ENCODE measurements at places on chromosomes 3 and 15.

DNA sequence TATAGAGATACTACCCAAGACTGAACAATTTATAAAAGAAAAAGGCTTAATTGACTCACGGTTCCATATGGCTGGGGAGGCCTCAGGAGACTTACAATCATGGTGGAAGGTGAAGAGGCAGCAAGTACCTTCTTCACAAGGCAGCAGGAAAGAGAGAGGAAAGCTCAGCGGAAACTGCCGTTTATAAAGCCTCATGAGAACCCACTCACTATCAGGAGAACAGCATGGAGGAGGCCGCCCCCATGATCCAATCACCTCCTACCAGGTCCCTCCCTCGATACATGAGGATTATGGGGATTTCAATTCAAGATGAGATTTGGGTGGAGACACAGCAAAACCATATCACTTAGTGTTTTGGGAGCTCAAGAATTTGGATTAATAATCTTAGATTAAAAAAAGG lies 240.2 kb downstream of the UACA start:
- no peak for DNase-seq

DNA sequence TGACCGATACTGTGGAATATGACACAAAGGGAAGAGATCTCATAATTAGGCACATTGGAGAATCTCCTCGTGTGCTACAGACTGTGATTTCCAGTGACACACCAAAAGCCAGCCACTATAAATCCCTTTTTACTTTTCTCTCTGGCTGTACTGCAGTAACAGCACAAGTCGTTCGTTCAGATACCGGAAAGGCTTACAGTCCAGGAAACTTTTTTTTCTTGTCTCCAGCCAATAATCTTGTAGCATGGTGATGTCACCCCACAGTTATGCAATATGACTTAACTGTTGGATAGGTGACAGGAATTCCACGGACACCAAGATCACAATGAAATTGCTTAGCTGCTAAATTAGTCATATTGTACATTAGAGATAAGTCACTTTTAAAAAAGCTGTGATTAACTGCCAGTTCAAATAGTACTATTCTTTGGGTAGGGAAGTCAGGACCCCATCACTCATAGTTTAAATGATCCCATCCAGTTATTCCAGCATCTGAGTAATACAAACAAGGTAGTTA lies 36.3 kb upstream of the TSC22D2 start:
- DNase-seq: no peak

- no peak for DNase-seq
These were observed 40.7 kb upstream of the VILL start for GRCh38 chr3:37949866-37950265.

DNA sequence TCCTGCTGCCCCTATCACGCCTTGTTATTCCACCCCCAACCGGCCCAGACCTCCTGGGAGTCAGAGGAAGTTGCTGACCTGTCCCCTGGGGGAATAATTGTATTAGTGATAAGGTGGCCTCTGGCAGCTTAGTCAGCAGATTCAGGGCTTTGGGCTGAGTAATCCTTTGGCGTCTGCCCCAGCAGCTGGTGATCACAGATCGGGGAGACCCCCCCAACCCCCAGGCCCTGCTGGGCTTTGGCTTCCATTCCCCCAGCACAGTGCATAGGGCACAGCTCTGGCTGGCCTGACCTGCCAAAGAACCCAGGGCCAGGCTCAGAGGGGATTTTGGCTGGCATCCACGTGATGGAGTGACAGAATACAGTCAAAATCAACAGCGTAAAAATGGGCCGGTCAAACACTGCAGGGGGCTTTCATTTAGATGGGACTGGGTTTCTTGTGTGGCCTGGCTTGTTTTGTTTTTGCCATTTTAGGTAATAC lies 3.9 kb upstream of the NR2E3 start:
- no peak for DNase-seq

Measured in activated CD8-positive, alpha-beta T cell treated with anti-CD3 and anti-CD28 coated beads for 36 hours (primary cell).